Foreskin keratinocyte (primary cell): ENCODE measurements at places on chromosomes 5 and 9.

- no peak for DNase-seq
These were observed 107.0 kb upstream of the ISL1 start for GRCh38 chr5:51276250-51276649.

DNA sequence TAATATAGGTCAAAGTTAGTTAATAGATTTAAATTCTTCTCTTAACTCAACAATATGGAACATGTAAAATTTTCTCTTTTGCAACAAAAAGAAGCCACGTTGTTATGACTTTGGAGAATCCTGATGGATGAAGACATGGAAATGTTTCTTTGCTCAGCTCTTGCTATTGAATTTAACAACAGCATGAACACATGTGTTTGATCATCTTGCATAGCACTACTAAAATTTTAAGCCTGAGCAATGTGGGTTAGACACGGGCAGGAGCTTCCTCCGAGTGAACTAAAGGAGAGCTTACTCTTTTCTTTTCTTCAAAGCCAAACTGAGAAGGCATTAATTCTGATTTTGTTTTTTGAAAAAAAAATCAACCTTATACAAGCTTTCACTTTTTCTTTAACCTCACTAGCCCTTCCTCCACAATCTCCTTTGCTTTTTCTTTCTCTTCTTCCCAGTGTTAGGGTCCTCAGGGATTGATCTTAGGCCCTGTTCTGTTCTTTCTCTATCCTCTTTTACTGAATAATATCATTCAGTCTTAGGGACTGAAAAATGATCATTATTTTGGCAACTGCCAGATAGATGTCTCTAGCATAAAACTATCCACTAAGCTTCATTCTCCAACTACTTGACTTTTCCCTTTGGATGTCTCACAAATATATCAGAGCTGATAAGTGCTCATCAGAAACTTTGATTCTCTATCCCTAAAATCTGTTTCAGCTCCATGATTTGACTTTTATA lies 36.9 kb downstream of the ADAMTS19 start:
- no peak for DNase-seq

DNA sequence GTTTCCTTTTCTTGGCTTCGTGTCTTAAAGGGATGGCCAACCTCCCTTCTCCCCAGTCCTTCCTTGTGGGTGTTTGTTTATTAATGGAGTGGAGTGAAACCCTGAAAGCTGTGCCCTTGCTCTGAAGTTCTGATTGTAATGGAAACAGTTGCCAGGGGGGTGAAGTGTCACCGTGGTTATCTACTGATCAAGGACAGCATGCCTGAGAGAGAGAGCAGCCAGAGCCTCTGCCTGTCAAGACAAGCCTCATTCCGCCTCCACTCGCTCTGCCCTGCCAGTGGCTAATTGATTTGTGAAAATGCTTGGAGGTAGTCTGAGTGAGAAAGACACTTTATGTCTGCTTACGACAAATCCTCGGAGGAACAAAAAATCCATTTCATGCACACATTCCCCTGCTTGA lies 143.7 kb upstream of the SLC30A5 start:
- peak; percentile 84 for DNase-seq

DNA sequence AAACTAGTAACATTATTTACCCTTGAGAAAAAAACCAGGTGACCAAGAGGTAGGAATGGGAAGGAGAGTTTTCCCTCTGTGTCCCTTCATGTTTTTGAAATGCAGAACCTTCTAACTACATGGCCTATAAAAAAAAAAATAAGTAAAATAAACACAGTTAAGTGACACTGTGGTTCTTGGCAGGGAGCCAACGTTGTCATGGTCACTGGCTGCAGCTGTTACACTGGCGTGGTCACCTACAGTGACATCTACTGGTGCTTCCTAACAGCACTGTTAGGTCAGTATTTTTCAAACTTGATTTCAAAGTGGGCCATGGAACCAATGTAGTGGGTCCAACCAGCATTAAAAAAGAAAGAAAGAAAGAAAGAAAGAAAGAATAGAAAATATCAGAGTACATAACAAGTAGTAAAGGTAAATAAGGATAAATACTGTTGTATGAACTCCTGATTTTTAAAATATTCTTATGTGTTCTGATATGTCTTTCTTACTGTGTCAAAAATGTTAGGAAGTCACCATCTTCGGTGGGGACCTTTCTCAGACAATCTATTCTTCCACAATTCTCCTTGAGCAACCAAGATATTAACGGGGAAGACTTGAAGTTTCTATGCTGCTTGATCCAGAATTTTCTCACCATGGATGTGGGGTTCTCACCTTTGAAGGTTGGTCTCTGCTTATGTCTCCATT lies 59.1 kb upstream of the PJA2 start:
- DNase-seq: peak; percentile 67

DNA sequence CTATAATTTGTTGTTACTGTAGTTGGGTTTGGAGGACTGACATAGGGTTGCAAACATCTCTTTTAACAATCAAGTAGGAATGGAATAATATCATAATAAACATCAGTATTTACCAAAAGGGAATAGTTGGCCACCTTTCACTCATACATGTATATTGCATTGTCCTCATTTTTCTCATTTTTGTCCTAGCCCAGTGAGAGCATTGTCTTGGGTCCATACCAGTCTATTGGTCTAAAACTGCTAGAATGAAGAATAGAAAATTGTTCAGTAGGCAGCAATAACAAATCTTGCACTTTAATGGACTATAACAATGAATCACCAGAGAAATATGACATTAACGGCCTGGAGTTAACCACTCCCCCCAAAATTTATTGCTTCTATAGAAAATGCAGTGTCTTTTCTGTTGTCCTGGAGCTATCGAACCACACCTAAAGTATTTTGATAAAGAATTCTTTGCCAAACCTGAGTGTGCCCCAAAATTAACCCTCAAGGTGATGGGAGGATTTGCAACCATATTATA lies 80.9 kb upstream of the IL33 start:
- peak; percentile 43 for DNase-seq
